ENCODE measurements at places on chromosomes 16 and 17.
A peak's percentile ranks its signal among the peaks of the same experiment; 100 is the strongest.

DNA sequence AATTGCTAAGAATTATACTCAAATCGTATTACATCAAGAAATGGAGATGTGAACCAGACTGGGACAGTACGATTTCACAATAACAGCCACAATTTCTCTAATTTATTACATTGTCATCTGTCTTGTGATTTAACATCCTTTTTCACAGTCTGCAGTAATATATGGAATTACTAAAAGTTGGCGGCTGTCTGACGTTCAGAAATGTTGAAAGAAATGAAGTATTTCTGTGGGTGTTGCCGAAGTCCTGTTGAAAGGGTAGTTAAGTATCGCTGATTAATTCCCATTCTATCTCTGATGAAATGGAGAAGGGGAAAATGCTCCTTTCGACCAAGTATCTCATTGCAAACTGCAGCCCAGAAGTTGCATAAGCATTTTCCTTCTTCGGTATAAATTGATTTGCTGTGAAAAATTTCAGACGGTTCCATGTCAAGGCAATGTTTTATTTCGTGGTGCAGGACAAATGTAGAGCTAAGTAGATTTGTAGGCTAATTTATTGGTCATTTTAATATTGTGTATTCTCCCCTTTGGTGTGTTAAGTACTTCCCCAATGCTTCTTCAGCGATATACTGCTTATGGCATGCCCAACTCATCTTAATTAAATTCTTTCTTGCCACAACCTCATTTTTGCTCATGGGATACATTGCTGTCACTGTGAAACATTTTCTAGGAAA, 775.2 kb upstream of the RBFOX1 start:
- DNase-seq = no peak

DNA sequence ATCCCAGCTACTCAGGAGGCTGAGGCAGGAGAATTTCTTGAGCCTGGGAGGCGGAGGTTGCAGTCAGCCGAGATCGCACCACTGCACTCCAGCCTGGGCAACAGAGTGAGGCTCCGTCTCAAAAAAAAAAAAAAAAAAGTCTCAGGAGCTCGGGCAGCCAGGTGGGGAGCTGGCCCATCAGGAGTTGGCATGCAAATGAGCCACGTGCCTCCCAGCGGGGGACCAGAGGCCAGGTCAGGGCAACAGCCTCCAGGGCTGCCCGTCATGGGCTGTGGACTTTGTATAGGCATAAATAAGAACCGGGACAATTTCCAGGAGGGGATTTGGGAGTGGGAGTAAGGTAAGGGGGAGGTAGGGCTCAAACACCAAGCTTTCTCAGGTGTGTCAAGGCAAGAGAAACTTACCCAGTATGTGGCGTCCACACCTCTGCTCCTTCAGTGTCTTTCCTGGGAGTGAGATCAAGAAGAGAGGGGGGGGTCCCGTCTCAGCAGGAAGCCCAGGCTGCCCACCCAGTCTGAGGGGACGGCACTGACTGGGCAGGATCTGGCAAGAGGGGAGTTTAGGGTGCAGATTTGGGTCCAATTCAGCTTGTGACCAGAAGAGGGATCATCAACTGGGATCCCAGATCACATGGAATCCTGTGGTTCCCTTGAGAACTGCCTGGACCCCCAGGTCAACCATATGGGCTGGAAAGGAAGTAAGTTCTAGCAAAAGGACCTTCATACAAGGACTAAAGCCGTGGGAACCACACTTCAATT, 22.3 kb upstream of the G6PC1 start:
- DNase-seq = no peak

DNA sequence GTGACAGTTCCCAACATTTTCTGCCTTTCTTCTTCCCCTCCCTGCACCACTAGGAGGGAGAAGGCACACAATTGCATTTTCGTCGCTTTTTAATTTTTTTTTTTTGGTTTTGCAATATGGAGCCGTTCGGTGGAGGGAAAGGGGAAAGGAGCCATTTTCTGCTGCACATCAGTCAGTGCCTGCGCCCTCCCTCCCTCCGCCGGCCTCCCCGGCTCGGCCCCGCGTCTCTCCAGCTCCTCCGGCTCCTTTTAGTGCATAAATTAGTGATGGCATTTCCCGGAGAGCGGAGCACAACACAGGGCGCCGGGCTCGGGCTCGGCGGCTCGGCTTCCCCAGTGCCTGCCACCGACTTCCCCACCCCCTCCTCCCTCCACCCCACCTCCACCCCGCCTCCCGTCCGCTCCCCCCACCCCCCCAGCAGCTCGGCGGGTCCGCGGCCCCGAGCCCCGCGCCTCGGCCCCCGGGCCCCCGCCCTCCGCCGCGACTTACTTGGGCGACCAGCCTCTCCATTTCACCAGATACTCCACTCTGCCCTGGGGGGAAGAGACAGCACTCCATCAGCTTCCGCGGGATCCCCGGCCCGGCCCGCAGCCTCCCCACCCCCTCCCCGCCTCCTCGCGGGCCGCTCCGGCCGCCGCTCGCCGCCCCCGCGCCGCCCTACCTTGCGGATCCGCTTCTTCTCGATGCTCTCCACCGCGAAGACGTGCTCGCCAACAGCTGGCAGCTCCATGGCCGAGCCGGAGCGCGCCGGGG, 542 bp downstream of the CBX4 start:
- DNase-seq = peak; percentile 39

GRCh38 chr16:56212144-56212543, 20.9 kb downstream of the GNAO1 start:
- no peak for DNase-seq

GRCh38 chr17:17741349-17742023, 60.2 kb downstream of the RAI1 start:
- DNase-seq = no peak

- DNase-seq = no peak
Measured at GRCh38 chr16:4509420-4509819, 29.2 kb downstream of the CDIP1 start.

- DNase-seq = no peak
Measured at GRCh38 chr17:66985338-66986237, 21.1 kb downstream of the CACNG4 start.

GRCh38 chr16:53219795-53220454, 165.1 kb downstream of the CHD9 start:
- no peak for DNase-seq
